ENCODE measurements at places on chromosomes 5 and 9.

GRCh38 chr5:17235731-17236330, 18.4 kb downstream of the BASP1 start:
- no peak for DNase-seq

DNA sequence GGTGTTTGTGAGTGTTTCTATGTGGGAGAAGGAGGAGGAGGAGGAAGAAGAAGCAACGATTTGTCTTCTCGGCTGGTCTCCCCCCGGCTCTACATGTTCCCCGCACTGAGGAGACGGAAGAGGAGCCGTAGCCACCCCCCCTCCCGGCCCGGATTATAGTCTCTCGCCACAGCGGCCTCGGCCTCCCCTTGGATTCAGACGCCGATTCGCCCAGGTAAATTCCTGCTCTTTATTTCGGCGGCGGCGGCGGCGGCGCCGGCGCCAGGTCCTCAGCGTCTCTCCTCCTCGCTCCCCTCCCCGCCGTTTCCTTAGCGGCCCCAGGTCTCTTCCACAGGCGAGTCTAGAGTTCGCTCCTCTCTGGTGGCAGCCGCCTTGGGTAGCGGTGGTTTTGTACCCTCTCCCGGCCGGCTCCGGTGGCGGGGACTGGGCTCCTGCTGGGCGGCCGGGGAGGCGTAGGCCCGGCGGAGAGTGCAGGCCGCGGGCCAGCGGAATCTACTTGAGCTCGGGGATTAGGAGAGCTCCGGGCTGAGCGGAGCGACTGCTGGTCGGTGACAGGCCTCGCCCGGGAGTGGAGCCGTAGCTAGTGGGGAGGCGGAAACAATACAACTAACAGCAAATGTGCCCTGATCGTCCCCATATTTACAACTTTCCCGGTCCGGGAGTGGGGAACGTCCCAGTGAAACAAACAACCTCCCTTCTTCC, 547 bp downstream of the NIPBL start:
- DNase-seq: peak; percentile 71

DNA sequence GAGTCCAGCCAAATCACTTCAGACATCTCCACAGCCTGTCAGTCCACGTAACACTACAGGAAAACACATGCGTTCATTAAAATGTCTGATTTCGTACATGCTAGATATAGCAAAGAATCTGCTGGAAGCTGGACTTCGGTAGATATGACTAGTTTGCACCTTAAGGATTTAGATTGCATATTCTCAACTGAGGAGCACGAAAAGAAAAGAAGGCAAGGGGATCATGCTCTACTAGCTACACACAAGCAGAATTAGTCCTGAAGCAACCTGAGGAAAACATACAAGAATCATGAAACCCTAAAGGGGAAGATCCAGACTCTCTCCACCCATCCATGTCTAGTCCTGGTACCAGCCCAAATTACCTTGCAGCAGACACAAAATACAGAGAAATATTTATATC, 36.1 kb upstream of the SSBP2 start:
- no peak for DNase-seq

DNA sequence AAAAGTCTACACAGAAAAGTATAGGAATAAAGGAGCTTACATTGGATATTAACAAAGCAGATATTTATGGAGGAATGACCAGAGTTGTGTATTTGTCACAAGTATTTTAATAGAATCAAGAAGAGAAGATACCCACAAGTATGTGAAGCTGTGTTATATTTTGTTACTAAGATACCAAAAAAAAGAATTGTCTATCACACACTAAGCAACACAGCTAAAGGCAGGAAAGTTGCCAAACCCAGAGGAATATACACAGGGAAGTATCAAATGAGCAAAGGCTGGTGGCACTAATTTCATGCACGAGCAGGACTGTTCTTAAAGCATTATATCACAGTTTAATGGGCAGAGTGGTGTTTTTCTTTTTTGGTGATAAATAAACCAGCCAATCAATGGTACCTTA, 30.9 kb upstream of the RAI14 start:
- DNase-seq: no peak

- no peak for DNase-seq
These were observed 108.3 kb downstream of the DRD1 start for GRCh38 chr5:175335691-175336090.

DNA sequence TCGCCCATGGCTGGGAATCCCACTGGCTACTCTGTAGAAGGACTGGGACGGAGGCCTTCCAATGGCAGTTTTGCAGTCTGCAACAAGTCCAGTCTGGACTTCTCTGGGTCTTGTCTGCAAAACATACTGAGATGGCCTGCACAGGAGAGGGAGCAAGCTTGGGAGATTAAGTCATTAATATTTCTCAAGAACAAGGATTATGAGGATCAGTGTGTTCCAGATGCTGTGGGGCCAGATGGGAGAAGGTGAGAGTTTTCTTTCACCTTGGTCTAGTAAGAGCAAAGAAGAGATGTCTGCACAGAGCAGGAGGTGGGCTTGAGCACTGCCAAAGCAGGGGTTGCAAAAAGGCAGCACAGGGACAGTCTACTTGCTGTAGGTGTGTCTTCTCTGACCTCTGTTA, at the start of gene PDE6A:
Gene PDE6A (minus strand): TSS at position 128 of the 400 bp plus-strand sequence. CDS start 120 bp downstream, at position 8.
- DNase-seq: no peak

DNA sequence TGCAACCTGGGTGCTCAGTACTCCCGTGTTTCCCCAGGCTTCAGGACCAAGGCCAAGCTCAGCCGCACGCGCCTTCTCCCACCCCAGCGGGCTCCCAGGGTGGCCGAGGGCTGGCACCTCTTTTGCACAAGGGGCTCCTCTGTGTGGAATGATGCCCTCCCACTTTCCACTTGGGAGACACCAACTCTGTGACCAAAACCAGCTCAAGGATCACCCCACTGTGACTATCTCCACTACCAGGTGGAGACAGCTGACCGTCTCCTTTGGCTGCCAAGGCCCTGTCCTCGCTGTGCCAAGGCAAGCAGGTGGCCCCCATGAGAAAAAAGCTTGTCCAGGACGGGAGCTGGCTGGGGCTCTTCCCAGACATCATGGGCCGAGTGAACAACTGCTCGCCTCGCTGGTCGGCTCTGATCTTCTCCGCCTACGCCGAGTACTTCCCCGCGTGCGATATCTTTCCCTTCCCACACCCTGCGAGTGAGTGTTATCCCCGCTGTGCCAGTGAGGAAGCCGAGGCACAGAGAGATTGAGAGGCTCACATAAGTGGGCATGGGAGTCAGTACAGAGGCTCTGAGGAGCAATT, 132.8 kb downstream of the ZNF354C start:
- no peak for DNase-seq
